M059J (cell line): ENCODE measurements at places on chromosomes 3 and 15.

DNA sequence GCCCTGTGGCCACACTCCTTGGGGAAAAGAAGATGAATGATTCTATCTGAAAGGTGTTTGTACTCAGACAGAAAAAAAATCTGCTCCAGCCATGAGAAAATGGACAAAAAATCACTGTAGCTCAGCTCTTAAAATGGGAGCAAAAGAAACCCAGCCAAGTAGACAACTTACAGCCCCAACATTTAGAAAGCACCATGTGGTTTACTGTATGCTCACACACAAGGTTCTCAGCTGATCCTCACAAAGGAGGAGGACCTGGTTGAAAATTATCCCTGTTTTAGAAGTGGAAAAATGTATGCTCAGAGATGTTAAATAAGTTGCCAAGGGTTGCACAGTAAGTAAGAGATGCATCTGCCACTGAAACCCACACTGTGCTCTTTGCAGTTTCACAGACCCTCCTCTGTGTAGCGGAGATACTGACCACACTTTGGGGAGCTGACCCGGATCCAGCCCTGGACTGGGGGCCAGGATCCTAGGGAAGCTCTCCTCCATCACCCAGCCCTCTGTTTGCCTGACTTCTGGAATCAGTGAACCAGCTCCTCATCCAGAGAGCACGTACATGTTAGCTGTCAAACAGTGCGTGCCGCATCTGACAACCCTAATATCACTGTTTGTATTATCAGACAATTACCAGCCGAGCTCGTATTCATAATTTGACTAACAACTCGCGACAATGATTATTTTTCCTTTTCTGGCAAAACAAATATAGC, 32.7 kb upstream of the TPRG1 start:
- DNase-seq = no peak

GRCh38 chr15:95784508-95784907, 546.0 kb upstream of the NR2F2 start:
- no peak for DNase-seq

- DNase-seq = peak; percentile 64
Measured at GRCh38 chr3:48548729-48549705, 7.6 kb downstream of the PFKFB4 start.

- DNase-seq = peak; percentile 64
Measured at GRCh38 chr3:196274585-196274984, 12.9 kb downstream of the PCYT1A start.

- no peak for DNase-seq
Measured at GRCh38 chr15:69275933-69276560, 22.7 kb upstream of the PAQR5 start.

DNA sequence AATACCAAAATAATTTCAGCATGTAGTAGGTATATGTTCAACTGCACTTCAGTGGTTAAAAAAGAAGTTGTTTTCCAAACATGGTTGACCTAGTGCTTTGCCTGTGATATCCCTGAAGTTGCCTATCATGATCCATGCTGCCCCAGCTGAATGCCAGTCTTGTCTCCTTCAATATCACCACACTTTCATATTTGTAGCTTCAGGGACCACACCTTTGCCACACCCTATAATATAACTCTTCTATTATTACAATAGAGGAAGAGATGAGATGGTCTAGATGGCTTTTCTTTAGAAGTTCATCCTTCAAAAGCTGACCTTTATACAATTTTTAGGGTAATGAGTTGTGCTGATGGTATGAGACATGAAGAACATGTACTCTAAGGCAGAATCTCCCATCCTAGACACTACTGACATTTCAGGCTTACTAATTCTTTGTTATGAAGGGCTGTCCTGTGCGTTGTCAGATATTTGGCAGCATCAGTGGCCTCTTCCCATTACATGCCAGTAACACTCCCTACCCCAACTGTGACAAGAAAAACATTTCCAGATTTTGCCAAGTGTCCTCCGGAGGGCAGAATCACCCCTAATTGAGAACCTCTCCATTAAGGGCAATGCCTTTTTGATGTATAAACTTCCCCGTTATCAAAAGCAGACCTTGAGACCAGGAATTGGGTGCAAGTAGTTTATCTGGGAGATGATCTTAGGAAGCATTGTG, 76.2 kb upstream of the PLCL2 start:
- DNase-seq = no peak

DNA sequence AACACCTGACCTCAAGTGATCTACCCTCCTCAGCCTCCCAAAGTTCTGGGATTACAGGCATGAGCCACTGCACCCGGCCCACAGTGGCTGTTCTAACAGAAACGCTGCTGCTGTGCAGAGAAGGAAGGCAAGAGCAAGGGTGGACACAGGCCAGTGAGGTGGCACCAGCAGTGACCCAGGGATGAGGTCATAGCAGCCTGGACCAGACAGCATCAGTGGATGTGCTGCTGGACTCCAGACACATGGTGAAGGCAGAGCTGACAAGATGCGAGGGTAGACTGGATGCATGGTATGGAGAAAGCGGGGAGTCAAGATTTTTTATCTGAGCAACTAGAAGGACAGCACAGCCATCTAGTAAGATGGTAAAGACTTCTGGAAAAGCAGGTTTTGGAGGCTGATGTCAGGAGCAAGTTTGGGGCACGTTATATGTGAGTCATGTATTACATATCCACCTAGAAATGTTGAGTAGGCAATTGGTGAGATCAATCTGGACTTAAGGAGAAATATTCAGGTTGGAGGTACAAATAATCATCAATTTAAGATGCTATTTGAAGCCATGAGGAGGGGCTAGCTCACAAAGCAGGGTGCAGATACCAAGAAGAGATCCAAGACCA, 22.1 kb upstream of the TJP1 start:
- DNase-seq = peak; percentile 29

DNA sequence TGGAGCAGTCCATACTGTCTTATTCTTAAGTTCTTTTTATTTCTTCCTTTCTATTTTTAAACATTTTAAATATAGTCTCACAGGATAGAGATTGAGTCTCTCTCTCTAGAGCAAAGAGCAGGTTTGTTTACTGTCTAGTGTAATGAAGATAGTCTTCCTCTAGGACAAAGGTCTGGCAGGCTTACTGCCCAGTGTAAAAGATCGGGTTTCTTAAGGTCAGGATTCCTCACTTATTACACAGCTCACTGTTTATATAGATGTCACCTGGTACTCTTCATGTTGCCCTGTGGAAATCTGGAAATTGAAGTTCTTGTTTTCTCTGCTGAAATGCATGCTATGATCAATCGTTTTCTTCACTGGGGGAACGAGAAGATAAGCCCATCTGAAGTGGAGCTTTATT, 76.0 kb downstream of the ZBBX start:
- DNase-seq = peak; percentile 59

- DNase-seq = peak; percentile 12
Measured at GRCh38 chr3:39541917-39542329, 74.4 kb downstream of the MOBP start.

GRCh38 chr3:74633021-74633420, 18.6 kb upstream of the CNTN3 start:
- no peak for DNase-seq

GRCh38 chr15:101088271-101088670, 163.6 kb downstream of the CHSY1 start:
- no peak for DNase-seq

DNA sequence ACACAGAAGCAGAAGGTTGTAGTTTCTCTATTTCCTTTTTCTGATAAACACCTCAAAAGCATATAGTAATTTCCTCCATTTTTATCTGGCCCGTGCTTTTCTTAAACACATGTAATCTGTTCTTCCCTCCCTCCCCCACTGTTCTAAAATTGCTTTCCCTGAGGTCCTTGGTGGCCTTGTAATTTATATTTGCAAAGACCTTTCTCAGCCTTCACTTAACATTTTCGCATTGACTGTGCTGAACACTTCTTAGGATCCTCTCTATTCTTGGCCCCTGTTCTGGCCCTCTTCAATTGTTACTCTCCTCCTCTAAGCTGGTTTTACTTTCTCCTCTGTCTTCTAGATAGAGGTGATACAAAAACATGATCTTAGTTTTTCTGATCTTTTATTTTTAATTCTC, 28.3 kb downstream of the GAP43 start:
- DNase-seq = no peak

DNA sequence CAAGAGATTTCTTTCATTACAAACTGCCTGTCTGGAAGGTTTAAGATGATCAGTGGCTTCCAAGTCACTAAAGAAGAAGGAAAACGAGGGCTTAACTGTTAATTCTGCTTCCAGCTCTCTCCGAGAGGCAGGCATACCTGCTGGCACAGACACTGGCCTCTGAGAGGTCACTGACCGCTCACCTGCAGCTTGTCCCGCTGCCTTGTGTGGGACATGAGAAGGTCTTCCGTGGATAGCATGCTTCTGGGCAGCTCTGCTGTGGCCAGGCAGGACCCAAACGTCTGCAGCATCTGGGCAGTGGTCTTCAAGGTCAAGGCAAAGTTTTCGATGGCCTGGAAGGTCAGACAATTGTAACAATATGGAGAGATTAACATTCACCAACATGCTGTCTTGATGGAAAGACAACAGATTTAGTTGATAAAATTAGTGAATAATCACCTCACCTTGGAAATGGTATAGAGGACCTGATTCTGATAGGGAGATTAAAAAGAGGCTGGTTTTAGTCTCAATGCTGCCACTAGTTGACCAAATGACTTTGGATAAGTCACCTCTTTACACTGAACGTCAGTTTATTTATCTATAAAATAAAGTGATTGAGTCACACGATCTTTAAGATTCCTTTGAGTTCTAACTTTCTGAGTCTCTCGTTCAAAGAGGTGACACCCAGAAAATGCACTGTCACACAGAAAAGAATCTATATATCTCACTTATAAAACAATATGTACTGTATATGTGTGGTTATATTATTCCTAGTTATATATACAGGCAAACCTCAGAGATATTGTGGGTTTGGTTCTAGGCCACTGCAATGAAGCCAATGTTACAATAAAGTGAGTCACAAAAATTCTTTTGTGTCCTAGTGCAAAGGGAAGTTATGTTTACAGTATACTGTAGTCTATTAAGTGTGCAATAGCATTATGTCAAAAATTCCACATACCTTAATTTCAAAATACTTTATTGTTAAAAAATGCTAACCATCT, 65.1 kb downstream of the B3GNT5 start:
- DNase-seq = peak; percentile 50

DNA sequence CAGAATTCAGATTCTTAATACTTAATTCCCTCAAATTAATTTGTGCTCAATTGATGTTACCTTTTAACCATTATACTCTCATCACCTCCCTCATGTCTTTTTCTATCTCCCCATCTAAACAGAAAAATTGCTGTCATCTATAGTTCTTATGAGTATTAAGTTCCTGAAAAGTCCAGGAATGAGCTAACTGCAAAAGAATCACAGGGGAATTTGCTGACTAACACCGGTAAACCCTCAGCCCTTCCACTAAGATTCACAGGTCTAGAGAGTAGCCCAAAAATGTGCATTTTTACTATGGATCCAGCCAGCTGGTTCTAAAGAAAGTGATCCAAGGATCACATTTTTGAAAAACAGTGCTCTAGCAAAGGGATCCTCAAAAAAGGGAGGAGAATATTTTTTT, 67.0 kb downstream of the SETD2 start:
- peak; percentile 49 for DNase-seq

GRCh38 chr15:66883284-66883911, 181.4 kb downstream of the SMAD6 start:
- peak; percentile 100 for DNase-seq

GRCh38 chr3:46677411-46677726, 16.1 kb downstream of the ALS2CL start:
- DNase-seq = no peak

DNA sequence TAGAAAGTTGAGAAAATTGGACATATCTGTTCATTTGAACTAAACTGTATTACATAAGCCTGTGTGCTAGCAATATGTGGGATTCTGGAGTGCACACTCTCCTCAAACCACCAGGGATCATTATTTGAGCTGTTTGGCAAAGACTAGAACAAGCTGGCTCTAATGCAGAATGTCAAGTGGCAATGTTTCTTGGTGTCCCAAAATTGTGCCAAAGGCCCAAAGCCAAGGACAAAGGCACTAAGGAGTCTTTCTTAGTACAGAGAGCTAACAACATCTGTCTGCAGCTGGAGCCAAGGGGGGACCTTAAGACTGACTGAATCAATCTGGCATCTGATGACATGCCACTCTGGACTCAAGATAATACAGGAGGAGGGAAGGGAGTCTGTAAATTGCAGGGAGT, 76.7 kb upstream of the STRIT1 start:
- no peak for DNase-seq

- peak; percentile 32 for DNase-seq
Measured at GRCh38 chr3:124885466-124886167, 1.5 kb downstream of the ITGB5 start.

- DNase-seq = no peak
Measured at GRCh38 chr15:76358453-76358852, 21.9 kb downstream of the ISL2 start.

DNA sequence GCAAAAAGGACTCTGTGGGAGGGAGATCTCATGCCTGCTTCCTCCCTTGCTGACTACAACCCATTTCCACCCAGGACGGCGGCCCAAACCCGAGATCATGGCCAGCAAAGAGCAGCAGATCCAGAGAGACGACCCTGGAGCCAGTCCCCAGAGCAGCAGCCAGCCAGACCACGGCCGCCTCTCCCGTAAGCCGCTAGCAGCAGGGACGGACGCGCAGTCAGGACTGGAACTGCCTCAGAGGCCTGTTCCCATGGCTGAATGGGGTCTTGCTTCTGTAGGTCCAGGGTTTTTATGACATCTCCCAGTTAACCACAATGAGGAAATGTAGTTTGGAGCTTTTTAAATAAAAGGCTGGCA, 67.2 kb downstream of the BOC start:
- no peak for DNase-seq

- DNase-seq = no peak
Measured at GRCh38 chr3:134255404-134255803, 4.7 kb upstream of the RYK start.

DNA sequence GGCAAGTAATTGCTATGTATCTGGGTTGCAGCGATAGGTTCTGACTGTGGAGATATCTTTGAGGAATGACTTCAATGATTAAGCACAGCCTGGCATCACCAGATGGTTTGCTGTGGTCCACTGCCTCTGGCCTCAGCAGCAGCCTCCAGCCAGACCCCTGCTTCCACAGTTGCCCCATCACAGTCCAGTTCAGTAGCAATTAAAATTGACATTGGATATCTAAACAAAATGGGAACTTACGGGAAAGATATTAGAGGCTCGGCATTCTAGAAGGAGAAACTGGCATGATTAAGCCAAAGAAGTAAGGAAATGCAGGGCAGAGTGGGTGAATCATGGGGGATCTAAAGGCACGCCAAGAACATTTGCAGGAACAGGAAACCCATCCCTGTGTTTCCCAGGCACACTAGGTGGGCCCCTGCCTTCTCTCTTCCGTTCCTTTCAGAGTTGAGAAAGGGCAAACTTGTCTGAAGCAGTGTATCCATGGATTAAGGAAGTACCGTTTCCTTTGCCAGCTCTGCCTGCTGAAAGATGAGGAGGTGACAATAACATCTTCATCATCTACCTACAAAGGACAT, 36.3 kb upstream of the SH3BP5 start:
- no peak for DNase-seq

GRCh38 chr15:84816694-84817465, at the start of gene ALPK3:
TSS of gene ALPK3 (plus strand) at chr15:84817356. CDS start at chr15:84817453, 97 bp downstream.
- DNase-seq = no peak

- no peak for DNase-seq
Measured at GRCh38 chr15:61157933-61158332, 71.2 kb downstream of the RORA start.

- no peak for DNase-seq
Measured at GRCh38 chr15:80573606-80574005, 121.5 kb upstream of the ABHD17C start.
